ENCODE measurements at places on chromosomes 3 and 15. TPM values are rescaled to one million over a fixed set of nuclear protein-coding genes. Genes with fewer than 3 reads are reported as not detected.

Gene RBMS3
- 1.6 TPM for total RNA-seq

Gene ICE2
- total RNA-seq = 71.3 TPM

Gene CDHR4
- not detected for total RNA-seq

Gene NR1I2
- 0.36 TPM for total RNA-seq

Gene LIPC
- not detected for total RNA-seq

Gene SEMA5B
- not detected for total RNA-seq

Gene EOMES
- total RNA-seq = 1.5 TPM

Gene TP63
- 0.94 TPM for total RNA-seq

Gene ALDH1A2
- 0.78 TPM for total RNA-seq

Gene BCL2A1
- 111 TPM for total RNA-seq

Gene C2CD4A
- 2.6 TPM for total RNA-seq

Gene KIF15
- total RNA-seq = 45.1 TPM

Gene NMB
- 6.2 TPM for total RNA-seq

Gene CYP8B1
- not detected for total RNA-seq

Gene MST1R
- total RNA-seq = 0.39 TPM

Gene ST8SIA2
- total RNA-seq = not detected

Gene ASB14
- not detected for total RNA-seq

Gene ZNF860
- total RNA-seq = not detected

All from activated CD4-positive, alpha-beta memory T cell treated with anti-CD3 and anti-CD28 coated beads for 36 hours (primary cell).